GM23338 (cell line): ENCODE measurements at places on chromosomes 16 and 17. TPM values are rescaled to one million over a fixed set of nuclear protein-coding genes. Genes with fewer than 3 reads are reported as not detected.

The SYCE1L gene
- total RNA-seq: 0.74 and 3.9 TPM in 2 replicates

The SCARF1 gene
- 1.0 and 1.6 TPM in 2 replicates for total RNA-seq

The KRTAP9-8 gene
- not detected in 2 replicates for total RNA-seq

The PDP2 gene
- total RNA-seq: 23.2 and 37.9 TPM in 2 replicates

The NPIPA3 gene
- total RNA-seq: 3.7 and 5.7 TPM in 2 replicates

The HOXB8 gene
- total RNA-seq: not detected in 2 replicates

The PRR11 gene
- total RNA-seq: 40.0 and 42.7 TPM in 2 replicates

The CCDC154 gene
- not detected in 2 replicates for total RNA-seq
